Stimulated activated CD4-positive, alpha-beta T cell treated with anti-CD3 and anti-CD28 coated beads, Interleukin-4, amount 100 ng/mL, for 4 hours (primary cell): ENCODE measurements at places on chromosomes 7 and 10.

GRCh38 chr10:63294781-63295180 lies 161.7 kb downstream of the NRBF2 start:
- DNase-seq: no peak

- DNase-seq: no peak
Observed at GRCh38 chr7:99219185-99219767, 11.4 kb upstream of the KPNA7 start.

DNA sequence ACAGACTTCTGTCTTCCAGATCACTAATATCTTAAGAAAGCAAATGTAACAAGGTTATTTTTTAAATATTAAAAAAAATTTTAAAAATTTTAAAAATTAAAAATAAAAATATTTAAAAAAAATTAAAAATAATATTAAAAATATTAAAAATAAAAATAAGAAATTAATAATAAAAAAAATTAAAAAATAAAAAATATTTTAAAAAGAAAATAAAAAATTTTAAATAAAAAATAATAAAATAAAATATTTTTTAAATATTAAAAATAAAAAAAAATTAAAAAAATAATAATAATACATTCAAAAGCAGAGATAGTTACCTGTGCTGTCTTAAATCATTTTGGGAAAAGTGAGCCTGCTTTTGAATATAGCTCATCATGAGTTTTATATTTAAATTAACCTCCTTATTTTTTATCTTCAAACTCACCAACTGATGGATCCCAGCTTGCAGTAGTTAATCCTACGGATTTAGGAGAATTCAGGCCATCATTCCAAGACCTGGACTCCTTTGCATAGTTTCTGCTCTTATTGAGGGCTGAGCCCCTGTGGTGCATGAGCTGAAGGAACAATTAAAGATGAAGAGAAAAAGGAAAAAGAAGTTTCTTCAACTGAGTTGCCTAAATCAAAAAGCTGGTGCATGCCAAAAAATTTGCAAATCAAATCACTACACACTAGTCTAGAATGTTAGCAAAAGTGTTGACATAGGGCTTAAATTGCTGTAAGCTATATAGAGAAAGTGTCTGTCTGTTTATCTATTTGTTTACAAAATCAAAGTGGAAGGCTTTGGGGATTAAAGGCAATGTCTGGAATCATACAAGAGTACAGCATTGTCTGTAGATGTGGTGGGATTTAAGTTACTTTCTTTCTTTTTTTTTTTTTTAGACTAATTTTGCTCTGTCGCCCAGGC lies 50.5 kb upstream of the ZNF438 start:
- DNase-seq: no peak

DNA sequence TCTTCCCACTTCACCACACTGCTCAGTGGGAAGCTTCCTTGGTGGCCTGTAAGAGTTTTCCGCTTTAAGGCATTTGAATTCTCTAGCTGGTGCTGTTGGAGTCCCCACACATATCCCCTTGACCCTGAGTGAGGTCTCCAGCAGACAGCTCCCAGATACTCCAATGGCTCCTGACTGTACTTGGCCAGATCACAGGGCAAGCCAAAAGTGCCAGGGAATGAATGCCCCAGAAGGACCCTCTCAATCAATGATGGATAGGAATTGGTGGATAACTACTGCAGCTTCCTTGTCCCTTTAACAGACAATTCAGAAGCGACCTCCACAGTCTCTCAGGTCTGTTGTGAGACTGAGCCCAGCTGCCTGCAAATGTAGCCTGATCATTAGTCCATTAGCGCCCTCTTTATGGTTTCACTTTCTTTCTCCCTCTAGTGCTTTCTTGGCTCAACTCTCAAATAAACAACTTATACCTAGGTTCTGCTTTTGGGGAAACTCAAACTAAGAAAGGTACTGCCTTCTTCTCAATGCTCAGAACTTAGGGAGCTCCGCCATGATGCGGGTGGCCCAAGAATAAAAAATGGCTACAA lies 283.0 kb downstream of the TCF7L2 start:
- no peak for DNase-seq

GRCh38 chr10:79505829-79506228 lies 6.5 kb upstream of the EIF5AL1 start:
- DNase-seq: no peak
